ENCODE measurements at places on chromosomes 5 and 9. TPM values are rescaled to one million over a fixed set of nuclear protein-coding genes. Genes with fewer than 3 reads are reported as not detected.

The ACTBL2 gene
- total RNA-seq, result not detected

DNA sequence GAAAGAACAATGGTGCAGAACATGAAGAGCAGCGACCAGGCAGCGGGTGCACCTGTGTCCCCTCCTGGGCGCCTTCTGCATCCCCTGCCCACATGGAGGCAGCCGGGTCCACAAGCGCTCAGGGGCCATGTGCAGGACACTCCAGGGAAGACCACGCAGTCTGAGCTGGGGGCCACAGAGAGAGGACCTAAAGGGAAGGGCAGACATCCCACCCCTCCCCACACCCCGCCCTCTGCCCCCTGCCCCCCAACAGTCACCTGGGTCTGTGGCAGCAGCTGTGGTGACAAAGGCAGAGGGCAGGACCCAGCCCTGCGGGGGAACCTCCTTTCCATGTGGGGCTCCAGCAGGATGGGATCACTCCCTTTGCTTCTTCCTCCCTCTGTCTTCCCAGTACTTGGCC is 805.7 kb downstream of the CDH9 start:
- H3K36me3 ChIP-seq, result no peaks in the 10 kb centered on the region
- peak; percentile 39 for DNase-seq
- H3K4me1 ChIP-seq, result no peaks in the 10 kb centered on the region
- no peaks in the 10 kb centered on the region for H3K27me3 ChIP-seq

GRCh38 chr5:82821846-82822633 is 255.2 kb downstream of the TMEM167A start:
- H3K4me1 ChIP-seq, result no peaks in the 10 kb centered on the region
- H3K27me3 ChIP-seq, result no peaks in the 10 kb centered on the region
- no peak for DNase-seq
- H3K36me3 ChIP-seq, result no peaks in the 10 kb centered on the region
- H3K4me3 ChIP-seq, result no peak overlapping the region
- H3K27ac ChIP-seq, result no peak overlapping the region

DNA sequence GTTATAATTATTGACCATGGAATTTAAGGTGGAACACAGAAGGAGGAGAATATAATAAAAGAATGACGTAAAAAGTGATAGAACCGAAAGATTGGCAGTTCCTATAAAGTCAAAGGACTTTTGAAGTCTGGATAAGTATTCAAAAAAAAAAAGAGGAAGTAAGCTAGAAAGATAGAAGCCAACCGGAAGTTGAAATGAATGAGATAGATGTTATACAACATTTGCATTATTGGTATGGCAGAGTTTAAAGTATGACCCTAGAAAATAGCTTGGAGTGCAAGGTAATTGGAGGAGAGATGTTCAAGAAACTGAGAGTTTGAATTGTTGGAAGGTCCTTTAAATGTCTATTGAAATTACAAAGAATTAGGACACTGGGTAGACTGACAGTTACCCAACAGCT is 293.6 kb downstream of the FER start:
- H3K4me1 ChIP-seq, result no peaks in the 10 kb centered on the region
- no peak overlapping the region for H3K27ac ChIP-seq
- no peaks in the 10 kb centered on the region for H3K36me3 ChIP-seq
- no peak for DNase-seq

GRCh38 chr9:122318284-122318683 is 52.5 kb upstream of the PTGS1 start:
- peaks cover 54% of the 10 kb centered on the region for H3K4me1 ChIP-seq
- H3K27ac ChIP-seq, result peak overlapping the region; percentile 69
- peaks cover 19% of the 10 kb centered on the region for H3K36me3 ChIP-seq
- no peak overlapping the region for H3K4me3 ChIP-seq
- no peaks in the 10 kb centered on the region for H3K27me3 ChIP-seq
- DNase-seq, result peak; percentile 85

DNA sequence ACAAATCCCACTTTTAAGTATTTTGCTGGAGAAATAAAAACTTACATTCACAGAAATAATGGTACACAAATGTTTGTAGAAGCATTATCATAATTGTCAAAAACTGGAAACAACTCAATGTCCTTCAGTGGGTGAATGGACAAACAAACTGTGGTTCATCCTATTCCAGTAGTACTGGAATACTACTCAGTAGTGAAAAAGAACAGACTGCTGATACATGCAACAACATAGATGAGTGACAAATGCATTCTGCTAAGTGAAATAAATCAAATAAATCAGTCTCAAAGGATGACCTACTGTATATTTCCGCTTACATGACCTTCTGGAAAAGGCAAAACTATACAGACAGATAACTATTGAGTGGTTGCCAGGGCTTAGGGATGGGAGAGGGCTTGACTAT is 114.1 kb downstream of the ANKRD55 start:
- H3K36me3 ChIP-seq, result no peaks in the 10 kb centered on the region
- H3K27ac ChIP-seq, result no peak overlapping the region
- H3K4me1 ChIP-seq, result peaks cover 10% of the 10 kb centered on the region
- no peak overlapping the region for H3K4me3 ChIP-seq
- no peak for DNase-seq

The SLC36A3 gene
- total RNA-seq, result not detected

DNA sequence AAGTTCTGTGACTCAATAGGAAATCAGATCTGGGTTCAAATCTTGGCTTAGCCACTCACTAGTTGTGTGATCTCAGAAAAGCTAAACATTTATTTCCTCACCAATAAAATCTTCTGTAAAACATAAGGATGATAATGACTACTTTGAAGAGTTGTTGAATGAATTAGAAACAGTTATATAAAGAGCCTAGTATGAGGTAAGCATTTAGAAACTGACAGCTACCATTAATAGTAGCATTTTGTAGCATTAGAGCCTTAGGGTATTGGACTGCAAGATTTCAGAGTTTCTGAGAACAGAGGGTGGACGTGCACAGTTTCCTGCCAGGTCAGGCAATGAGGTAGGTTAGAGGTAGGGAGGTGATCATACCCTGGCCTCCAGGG is 293.2 kb downstream of the CWC27 start:
- no peak overlapping the region for H3K4me3 ChIP-seq
- no peaks in the 10 kb centered on the region for H3K27me3 ChIP-seq
- DNase-seq, result no peak
- peaks cover 25% of the 10 kb centered on the region for H3K4me1 ChIP-seq
- no peaks in the 10 kb centered on the region for H3K36me3 ChIP-seq

The SLC45A2 gene
- total RNA-seq, result not detected

The CMYA5 gene
- total RNA-seq, result 21.0 TPM

GRCh38 chr9:14352503-14352902 is 38.6 kb upstream of the NFIB start:
- no peak for DNase-seq
- peaks cover 28% of the 10 kb centered on the region for H3K4me1 ChIP-seq
- H3K36me3 ChIP-seq, result no peaks in the 10 kb centered on the region
- peaks cover 33% of the 10 kb centered on the region for H3K27me3 ChIP-seq

The SERF1A gene
- 15.7 TPM for total RNA-seq

GRCh38 chr5:174356536-174356935 is 311.0 kb downstream of the NSG2 start:
- no peaks in the 10 kb centered on the region for H3K36me3 ChIP-seq
- no peak for DNase-seq
- no peaks in the 10 kb centered on the region for H3K27me3 ChIP-seq
- H3K4me3 ChIP-seq, result no peak overlapping the region
- no peak overlapping the region for H3K27ac ChIP-seq

GRCh38 chr5:56172241-56172640 is 60.9 kb downstream of the ANKRD55 start:
- DNase-seq, result no peak
- no peaks in the 10 kb centered on the region for H3K27me3 ChIP-seq
- H3K36me3 ChIP-seq, result no peaks in the 10 kb centered on the region
- no peak overlapping the region for H3K27ac ChIP-seq

The PLEKHG4B gene
- 0.14 TPM for total RNA-seq

DNA sequence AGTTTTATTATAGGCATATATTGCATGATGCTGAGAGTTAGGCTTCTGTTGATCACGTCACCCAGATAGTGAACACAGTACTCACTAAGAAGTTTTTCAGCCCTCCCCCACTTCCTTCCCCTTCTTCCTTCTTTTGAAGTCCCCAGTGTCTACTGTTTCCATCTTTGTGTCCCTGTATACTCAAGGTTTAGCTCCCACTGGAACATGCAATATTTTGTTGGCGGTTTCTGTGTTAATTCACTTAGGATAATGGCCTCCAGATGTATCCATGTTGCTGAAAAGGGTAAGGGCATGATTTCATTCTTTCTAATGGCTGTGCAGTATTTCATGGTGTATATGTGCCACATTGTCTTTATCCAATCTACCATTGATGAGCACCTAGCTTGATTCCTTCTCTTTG is 764.3 kb downstream of the MTRR start:
- no peaks in the 10 kb centered on the region for H3K4me1 ChIP-seq
- H3K36me3 ChIP-seq, result no peaks in the 10 kb centered on the region
- no peaks in the 10 kb centered on the region for H3K27me3 ChIP-seq
- H3K27ac ChIP-seq, result no peak overlapping the region

DNA sequence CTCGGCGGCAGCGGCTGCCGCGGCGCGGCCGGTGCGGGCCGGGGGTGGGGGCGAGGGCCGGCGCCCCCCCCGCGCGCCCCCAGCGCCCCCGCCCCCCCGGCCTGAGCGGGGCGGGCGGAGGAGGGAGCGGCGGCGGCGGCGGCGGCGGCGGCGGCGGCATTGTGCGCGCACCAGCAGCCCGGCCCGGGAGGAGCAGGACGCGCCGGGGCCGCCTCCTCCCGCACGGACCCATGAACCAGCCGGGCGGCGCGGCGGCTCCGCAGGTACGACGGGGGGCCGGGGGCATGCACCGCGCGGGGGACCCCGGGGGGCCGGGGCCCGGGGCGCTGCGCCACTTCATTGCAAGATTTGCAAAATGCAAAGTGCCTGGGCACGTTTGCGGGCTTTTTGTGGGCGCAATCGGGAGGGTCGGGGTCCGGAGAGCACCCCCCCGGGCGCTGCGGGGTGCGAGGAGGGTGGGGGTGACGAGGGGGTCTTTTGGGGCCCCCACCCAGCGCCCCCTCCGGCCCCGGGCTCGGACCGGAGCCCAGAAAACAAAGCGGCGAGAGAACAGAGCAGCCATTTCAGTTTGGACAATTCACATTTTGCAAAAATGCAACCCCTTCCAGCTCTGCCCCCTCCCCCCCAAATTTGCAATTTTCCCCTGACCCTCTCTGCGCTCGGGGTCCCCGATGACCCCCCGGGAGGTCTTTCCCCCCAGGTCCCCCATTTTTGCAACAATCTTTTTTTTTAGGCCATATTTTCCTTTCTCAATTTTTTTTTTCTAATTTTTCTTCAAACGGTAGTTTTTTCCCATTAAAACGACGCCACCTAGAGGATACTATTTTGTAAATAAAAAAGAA is at the start of gene ZNF618:
Gene ZNF618, plus strand, starts transcription at position 159 of the 842 bp plus-strand sequence. Its CDS starts 72 bp downstream, at position 231.
- H3K4me3 ChIP-seq, result peak within 1 kb of the TSS; percentile 96
- H3K4me1 ChIP-seq, result peaks cover 9% of the 10 kb centered on the region
- DNase-seq, result no peak
- H3K27ac ChIP-seq, result peak within 1 kb of the TSS; percentile 78
- no peaks in the 10 kb centered on the region for H3K27me3 ChIP-seq
- H3K36me3 ChIP-seq, result no peaks in the 10 kb centered on the region

GRCh38 chr5:16740066-16740810 is 123.4 kb upstream of the RETREG1 start:
- H3K4me1 ChIP-seq, result no peaks in the 10 kb centered on the region
- DNase-seq, result no peak
- H3K36me3 ChIP-seq, result no peaks in the 10 kb centered on the region
- H3K4me3 ChIP-seq, result peak overlapping the region; percentile 22
- H3K27ac ChIP-seq, result no peak overlapping the region

DNA sequence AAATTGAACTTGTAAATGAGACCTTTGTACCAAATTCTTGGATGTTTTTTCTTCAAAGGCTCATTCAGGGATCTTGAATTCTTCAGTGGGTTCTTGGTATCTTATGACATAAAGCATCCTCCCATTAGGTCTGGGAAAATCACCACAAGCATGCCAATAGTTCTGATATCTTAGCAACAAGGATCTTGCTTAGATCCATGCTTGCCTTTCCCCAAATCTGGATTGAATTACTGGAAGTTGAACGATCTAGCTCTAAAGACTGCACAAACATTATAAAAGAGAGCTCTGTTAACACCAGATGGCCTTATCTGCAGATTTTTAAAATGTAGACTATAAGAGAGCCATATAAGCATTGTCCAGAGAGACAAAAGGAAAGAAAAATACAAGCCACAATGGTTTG is 266.3 kb downstream of the RAB3C start:
- DNase-seq, result no peak
- H3K4me1 ChIP-seq, result no peaks in the 10 kb centered on the region
- H3K36me3 ChIP-seq, result no peaks in the 10 kb centered on the region
- H3K4me3 ChIP-seq, result no peak overlapping the region

- H3K4me3 ChIP-seq, result no peak overlapping the region
- H3K27me3 ChIP-seq, result no peaks in the 10 kb centered on the region
- no peak for DNase-seq
- H3K4me1 ChIP-seq, result no peaks in the 10 kb centered on the region
Measured at GRCh38 chr5:168728546-168729211, 149.5 kb upstream of the PANK3 start.

DNA sequence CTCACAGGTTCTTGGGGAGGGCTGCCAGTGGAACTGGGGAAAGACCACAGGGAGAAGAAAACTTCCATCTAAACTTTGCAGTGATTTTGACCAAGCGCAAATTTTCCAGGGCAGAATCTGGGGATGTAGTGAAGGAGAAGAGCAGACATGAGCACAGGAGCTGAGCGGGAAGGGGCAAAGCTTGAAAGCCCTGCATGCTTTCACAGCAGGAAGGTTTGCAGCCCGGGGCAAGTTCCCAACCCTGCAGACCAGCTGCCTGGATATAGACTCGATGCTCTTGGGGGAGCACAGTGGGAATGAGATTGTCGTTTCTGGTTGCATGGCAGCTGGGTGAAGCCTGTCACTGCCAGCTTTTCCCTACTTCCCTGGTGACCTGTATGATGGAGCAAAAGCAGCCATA is 276.8 kb upstream of the RORB start:
- DNase-seq, result no peak
- H3K27me3 ChIP-seq, result no peaks in the 10 kb centered on the region
- H3K27ac ChIP-seq, result no peak overlapping the region
- H3K4me3 ChIP-seq, result no peak overlapping the region
- no peaks in the 10 kb centered on the region for H3K36me3 ChIP-seq

- H3K4me3 ChIP-seq, result no peak overlapping the region
- no peaks in the 10 kb centered on the region for H3K36me3 ChIP-seq
- no peak overlapping the region for H3K27ac ChIP-seq
- no peaks in the 10 kb centered on the region for H3K4me1 ChIP-seq
Measured at GRCh38 chr5:39640552-39640951, 215.8 kb upstream of the DAB2 start.

DNA sequence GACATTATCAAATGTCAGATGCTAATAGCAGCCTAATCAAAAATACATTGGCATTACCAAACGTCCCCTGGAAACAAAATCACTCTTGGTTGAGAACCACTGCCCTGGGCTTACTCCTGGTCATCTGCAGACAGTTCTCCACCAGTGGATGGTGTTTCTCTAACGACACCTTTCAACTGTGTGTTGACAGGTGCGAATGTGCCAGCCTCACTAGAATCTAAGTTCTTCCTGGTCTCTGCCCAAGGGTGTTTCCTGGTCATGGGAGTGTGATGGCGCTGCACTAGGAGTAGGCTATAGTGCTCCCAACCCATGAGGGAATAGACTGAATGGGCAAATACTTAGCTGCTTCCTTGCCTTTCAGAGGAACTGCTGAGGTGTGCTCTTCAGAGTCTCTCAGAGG is 105.9 kb downstream of the MRPS27 start:
- peaks cover 11% of the 10 kb centered on the region for H3K36me3 ChIP-seq
- no peak for DNase-seq
- no peak overlapping the region for H3K27ac ChIP-seq
- H3K27me3 ChIP-seq, result no peaks in the 10 kb centered on the region

The UHRF2 gene
- total RNA-seq, result 52.4 TPM
